Muscle of back (tissue), 13 donors: ENCODE measurements at places on chromosomes 1 and 21.

- DNase-seq: no peak
These were observed 23.9 kb downstream of the LDLRAD2 start for GRCh38 chr1:21836010-21836409.

DNA sequence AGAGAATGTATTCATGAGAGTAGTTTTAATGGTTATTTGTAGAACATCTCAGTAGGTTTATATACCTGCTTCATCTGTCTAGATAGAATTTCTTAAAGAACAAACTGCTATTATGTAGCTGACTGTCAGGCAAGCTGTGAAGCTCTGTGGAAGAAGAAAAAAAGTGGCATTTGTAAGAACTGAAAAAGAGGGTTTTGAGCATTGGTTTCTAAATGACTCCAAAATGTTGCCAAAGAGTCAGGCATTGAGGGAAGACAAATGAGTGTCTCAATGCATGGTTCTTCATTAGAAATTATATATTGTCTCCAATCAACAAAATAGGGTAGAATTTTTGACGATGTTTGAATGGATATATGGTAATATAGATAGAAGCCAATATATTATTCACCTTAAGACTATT is 1276.1 kb downstream of the KCNT2 start:
- DNase-seq: no peak

DNA sequence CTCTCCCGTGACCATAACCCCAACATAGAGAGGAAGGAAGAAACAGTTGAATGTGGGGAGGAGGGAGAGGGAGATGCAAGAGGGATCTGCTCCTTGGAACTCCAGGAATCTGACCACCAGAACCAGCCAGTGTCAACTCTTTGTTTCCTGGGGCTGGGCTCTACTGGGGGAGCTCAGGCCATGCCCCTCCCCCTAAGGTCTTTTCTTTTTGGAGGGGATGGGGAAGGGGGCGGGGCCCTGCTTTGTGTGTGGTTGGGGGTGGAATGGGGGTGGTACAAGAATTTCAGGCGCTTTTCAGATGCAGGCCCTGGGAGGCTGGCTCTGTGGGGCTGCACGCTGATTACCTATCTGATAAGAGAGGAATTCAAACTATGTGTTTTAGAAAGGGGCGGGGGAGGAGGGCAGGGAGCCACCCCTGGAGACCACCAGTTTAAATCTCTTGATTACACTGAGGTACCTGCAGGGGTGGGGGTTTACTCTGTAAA is 8.3 kb downstream of the LIN28A start:
- no peak for DNase-seq

DNA sequence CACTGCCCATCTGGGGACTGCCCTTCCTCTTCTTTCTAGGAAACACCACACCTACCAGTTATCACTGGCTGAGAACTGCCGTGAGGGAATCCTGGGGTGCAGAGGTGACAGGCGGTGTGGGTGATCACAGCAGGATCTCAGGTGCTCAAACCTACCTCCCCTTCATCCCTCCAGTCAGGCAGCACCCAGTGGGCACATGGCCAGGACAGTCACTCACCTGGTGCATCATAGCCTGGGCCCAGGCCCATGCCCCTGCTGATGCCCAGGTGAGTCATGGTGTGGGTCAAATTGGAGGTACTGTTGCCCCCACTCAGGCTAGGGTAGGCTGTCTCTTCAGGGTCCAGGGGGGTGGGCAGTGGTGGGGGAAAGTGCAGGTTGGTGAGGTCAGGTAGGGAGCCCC is 5.3 kb upstream of the DENND4B start:
- DNase-seq: no peak

DNA sequence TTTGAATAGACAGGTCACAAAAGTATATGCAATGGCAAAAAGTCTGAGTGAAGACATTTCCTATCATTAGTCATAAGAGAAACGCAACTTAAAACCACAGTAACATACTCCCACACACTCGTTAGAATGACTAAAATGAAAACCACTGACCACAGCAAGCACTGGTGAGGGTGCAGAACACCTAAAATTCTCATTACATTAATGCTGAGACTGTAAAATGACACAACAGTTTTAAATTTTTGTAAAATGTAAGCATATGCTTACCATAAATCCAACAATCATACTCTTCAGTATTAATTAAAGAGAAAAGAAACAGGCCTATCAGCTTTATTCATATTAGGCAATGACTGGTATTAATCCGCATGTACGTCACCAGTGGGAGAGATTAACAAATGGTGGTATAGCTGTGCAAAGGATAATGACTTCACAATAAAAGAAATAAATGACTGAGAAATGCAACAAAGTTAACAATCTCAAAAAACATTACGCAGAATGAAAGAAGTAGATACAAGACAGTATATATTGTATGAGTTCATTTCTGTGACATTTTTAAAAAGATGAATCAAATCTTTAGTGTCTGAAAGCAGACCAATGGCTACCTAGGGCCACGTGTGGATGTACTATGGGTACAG is 253.5 kb downstream of the AKT3 start:
- DNase-seq: no peak

GRCh38 chr1:203763505-203763904 is 1.5 kb upstream of the LAX1 start:
- no peak for DNase-seq

DNA sequence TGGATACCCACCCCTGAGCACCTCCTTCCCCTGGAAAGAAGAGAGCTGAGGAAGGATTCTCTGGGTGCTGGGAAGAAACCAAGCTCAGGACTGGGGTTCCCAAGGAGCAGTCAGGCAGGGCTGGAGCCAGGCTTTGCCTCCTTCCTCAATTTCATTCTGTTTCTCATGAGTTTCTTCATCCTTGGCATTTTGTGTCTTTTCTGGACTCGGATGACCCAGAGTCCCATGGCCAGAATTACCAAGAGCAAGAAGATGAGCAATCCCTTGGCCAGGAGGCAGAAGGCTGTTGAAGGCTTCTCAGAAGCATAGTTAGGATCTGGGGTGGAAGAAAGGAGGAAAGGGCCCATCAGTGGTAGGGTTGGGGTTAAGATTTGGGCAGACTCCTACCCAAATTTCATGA is 2.5 kb downstream of the SLAMF9 start:
- no peak for DNase-seq

DNA sequence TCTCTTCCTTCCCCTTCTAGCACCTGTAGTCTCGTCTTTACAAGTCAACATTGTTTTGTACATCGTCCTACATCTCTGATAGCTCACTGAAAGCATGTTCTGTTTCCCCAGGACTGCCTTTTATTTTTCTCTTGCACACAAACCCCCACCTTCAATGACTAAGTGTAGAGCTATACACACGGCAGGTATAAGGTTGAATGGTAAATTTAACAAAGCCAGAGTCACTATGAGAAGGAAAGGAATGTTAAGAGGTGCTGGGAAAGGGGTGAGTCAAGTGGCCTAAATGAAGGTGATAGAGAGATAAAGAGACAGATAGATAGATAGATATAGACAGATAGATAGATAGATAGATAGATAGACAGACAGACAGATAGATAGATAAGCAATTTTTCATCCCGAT is 134.3 kb upstream of the ATP1B1 start:
- no peak for DNase-seq

DNA sequence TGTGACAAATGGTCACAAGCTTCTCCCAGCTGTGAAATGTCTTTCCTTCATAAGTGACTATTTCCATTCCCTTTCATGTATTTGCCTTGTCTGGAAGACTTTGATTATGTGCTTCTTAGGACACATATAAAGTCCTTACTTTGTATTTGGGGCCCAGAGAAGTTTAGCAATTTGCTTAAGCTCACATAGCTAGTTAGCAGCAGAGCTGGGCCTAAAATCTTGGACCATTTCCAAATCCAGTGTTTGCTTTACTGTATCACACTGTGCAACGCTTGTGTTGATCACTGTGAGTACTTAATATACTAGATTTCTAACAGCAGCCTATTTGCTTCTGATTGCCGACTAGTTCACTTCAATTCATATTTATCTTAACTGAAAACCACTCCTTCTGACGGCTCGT is 2.2 kb upstream of the KCNA3 start:
- no peak for DNase-seq

GRCh38 chr1:78649628-78650027 is at the start of gene IFI44:
IFI44 (plus strand) TSS chr1:78649831; CDS start chr1:78650196, 365 bp downstream.
- DNase-seq: peak; percentile 79

DNA sequence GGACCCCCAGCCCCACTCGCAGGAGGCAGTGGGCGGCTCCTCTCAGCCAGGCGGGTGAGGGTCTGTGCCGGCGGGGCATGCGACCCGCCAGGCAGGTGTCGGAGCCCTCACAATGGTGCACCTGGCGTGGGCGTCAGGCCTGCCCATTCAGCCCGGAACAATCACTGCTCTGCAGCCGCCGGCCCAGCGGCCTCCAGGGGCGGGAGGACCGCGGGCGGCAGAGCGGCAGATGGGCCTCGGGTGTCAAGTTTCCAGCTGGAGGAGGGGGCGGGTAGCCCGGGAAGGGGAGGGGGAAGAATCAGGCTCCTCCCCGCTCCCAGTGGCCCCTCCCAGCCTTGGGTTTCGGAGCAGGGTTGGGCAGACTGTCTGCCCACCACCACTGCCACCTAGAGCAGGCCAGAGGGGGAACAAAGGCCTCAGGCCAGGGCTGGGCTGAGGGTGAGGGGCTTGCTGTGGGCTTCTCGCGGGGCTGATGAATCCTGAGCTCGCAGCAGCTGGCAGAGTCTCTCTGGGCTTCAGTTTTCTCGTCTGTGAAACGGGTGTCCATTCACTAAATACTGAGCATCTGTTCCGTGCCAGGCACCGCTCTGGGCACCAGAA is 39.5 kb upstream of the CASZ1 start:
- DNase-seq: peak; percentile 60

GRCh38 chr1:235090406-235091069 is 38.1 kb downstream of the TOMM20 start:
- DNase-seq: no peak

GRCh38 chr21:23921670-23922418 is 1685.4 kb downstream of the MRPL39 start:
- no peak for DNase-seq

DNA sequence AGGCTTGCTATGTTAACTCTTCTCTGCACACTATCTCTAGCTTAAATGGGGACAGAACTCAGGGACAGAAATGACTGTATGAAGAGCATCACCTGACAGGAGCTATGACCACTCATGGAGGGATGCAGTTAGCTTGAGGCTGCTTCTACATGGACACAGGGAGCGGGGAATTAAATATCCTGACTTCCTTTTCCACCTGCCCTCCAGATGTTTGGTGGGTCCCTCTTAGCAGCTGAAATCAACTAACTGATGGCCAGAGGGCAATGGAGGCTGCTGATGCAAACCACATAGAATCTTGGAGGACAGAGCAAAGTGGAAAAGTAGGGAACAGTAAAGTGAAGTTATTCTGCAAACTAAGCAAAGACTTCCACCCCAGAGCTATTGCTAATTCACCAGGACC is 214.1 kb downstream of the USH2A start:
- no peak for DNase-seq

- no peak for DNase-seq
These were observed 5.7 kb upstream of the KCNE1 start for GRCh38 chr21:34517491-34518245.

- DNase-seq: no peak
These were observed 32.3 kb downstream of the RRAGC start for GRCh38 chr1:38827318-38827717.

GRCh38 chr1:78665809-78666208 is 16.2 kb downstream of the IFI44 start:
- no peak for DNase-seq

DNA sequence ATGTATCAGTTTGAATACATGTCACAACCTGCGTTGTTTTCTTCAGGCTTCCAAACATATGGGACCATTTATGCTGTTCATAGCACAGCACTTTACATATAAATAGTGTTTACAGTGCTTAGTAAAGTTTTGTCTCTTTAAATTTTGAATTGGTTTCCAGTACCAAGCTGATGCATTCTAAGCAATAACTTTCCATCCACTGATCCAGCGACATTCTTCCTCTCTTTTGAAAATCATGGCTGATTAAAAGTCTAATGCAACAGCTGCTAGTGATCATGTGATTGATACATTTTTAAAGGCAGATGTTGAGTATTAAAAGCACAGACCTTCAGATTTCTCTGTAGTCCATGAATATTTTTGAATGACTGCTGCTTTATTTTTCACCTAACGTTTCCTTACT is 154.9 kb downstream of the PTPRC start:
- peak; percentile 67 for DNase-seq

- DNase-seq: no peak
These were observed 59.7 kb downstream of the LBR start for GRCh38 chr1:225368036-225368552.

GRCh38 chr1:41520951-41521752 is 36.7 kb upstream of the EDN2 start:
- DNase-seq: no peak

DNA sequence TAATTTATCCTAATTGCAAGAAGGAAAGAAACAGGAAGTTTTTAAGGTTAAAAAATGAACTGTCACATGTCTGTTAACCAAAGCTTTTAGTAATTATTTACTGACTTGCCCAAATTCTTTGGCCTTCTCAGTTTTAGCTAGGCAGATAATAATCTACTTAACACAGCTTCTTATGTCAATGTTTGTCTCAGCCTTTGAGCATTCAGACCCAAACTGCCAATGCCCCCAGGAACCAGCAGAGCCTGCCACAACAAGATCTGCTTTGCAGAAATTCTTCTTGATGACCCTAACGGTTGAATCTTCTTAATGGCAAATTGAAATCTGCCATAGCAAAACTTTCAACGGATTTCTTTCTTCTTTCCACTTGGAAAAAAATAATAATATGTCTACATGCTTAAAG is 792.4 kb upstream of the ADGRL2 start:
- DNase-seq: no peak

DNA sequence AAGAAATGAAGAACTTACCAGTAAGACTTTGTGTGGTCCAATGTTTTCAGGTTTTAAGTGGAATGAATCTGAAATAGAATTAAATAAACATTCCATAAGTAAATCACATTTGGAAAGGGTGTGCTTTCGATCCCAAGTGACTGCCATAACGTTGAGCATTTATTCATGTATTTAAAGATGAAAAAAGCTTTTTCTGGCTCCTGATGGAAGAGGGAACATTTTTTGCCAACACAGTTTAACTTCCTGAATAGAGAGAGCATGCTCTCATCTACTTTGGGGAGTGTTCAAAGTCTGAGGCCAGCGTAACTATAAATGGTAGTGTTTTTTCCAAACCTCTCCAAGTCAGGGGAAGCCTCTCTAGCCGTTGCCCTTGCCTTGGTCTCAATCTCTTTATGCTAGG is 55.8 kb downstream of the GNG12 start:
- DNase-seq: peak; percentile 81

DNA sequence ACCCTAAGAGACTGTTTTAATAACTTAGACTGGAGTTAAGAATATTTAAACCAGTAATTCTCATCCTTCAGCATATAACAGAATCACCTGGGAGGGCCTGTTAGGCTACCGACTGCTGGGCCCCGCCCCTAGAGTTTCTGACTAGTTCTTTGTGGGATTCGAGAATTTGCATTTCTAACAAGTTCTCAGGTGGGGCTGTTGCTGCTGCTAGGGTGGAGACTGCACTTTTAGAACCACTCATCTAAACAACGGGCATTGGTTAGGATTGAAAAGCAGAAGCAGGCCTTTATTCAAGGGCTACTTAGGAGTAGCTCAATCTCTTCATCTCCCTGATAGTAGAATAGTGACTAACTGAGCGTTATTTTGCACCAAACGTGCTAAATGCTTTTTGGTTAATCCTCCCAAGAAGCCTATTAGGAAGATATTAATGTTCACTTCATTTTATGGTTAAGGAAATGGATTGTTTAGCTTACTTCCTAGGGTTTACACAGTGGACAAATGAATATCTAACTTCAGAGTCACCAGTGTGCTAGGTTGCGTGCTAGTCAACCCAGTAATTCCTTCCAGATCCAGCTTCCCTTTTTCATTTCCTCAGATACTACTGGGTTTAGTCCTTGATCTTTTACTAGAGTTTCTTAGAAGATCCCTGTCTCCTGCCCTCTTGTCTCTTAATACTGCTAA is 31.1 kb upstream of the UAP1 start:
- DNase-seq: no peak
